ENCODE measurements at places on chromosomes 12 and 14. TPM values are rescaled to one million over a fixed set of nuclear protein-coding genes. Genes with fewer than 3 reads are reported as not detected.

GRCh38 chr12:11877869-11878780 is 192.6 kb upstream of the BCL2L14 start:
- DNase-seq, result peak; percentile 51

DNA sequence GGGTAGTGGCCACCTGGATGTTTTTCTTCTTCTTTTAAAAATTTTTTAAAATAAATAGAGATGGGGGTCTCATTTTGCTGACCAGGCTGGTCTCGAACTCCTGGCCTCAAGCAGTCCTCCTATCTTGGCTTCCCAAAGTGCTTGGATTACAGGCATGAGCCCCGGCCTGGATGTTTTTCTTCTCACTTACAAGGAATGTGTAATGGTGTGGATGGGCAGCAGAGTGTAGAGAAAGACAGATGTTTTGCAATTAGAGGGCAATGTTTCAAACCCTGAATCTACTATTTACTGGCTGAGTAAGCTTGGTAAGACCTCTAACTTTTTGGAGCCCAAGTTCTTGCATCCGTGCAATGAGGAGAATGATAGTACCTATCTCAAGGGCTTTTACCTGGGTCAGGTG is 48.1 kb downstream of the ADCK1 start:
- DNase-seq, result no peak

DNA sequence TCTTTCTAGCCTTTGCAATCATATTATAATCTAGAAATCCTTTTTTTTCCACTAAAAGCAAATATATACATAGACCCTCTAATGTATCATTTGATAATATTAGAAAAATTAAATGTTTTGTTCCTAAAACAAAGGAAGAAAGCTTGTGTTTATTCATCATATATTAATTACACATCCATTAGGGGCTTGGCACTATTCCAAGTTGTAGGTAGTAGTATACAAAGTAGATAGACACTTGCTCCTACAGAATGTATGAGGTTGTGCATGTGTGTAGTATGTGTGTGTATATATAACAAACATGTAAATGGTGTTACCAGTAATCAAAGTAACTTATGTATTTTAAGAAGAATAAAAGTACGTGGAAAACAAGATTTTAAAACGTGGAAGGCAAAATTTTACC is 15.0 kb upstream of the KCNMB4 start:
- DNase-seq, result no peak

GRCh38 chr14:94884616-94885230 is 114.8 kb upstream of the GSC start:
- no peak for DNase-seq

GRCh38 chr12:53325511-53326061 is 4.2 kb upstream of the AAAS start:
- DNase-seq, result peak; percentile 49

DNA sequence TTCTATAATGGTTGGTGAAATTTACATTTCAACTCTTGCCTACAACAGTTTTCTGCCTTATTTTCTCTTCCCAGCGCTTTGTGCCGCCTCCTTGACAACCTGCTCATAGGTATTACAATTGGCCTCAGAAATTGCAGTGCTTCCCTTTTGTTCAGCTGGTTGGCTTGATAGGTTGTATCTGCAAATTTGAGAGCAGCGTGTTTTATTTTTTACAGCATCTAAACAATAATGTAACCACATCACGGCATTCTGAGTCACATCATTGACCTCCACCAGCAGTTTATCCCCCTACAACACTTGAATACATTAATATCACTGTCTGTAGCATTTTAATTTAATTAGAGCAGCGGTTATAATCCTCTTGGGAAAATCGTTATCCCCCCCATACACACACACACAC is 99.4 kb downstream of the ETV6 start:
- DNase-seq, result no peak

- no peak for DNase-seq
These were observed 55.4 kb upstream of the DDX11 start for GRCh38 chr12:31018106-31018789.

DNA sequence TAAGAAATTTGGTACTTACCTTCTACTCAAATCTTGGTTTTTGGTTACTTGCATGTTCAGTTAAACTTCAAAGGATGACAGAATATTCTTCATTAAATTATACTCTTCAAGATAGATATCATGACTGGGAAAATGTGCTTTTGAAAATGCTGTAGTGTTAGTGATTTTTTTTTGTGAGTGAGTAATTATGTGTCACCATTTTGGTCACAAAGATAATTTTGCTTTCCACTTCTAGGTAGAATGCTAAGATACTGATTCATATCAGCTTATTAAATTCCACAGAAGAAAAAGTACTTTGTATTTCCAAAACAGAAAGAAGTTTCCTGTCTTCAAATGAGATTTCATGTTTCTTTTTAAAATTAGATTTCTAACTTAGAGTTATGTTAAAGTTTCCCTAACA is 61.2 kb downstream of the ATXN7L3B start:
- no peak for DNase-seq

- peak; percentile 7 for DNase-seq
These were observed 677 bp downstream of the C12orf75 start for GRCh38 chr12:105330931-105331804.

DNA sequence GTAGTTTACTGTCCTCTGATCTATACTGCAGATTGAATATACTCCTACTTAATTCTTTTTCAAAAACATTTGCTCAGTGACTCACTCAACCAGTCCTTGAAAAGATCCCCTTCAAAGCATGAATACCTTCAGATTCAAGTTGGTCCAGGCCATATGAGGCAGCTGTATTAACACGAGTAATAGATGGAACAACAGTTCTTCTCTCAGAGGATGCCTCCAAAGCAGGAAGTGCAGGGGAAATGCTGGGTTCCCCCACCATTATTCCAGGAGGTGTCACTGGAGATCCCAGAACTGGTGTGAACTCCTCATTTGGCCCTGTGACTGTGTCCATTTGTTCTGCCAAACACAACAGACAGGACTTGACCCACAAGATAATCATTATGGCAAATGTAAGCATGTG is 20.6 kb downstream of the ARMH4 start:
- peak; percentile 23 for DNase-seq

GRCh38 chr14:90785876-90786450 is 30.3 kb downstream of the TTC7B start:
- no peak for DNase-seq

DNA sequence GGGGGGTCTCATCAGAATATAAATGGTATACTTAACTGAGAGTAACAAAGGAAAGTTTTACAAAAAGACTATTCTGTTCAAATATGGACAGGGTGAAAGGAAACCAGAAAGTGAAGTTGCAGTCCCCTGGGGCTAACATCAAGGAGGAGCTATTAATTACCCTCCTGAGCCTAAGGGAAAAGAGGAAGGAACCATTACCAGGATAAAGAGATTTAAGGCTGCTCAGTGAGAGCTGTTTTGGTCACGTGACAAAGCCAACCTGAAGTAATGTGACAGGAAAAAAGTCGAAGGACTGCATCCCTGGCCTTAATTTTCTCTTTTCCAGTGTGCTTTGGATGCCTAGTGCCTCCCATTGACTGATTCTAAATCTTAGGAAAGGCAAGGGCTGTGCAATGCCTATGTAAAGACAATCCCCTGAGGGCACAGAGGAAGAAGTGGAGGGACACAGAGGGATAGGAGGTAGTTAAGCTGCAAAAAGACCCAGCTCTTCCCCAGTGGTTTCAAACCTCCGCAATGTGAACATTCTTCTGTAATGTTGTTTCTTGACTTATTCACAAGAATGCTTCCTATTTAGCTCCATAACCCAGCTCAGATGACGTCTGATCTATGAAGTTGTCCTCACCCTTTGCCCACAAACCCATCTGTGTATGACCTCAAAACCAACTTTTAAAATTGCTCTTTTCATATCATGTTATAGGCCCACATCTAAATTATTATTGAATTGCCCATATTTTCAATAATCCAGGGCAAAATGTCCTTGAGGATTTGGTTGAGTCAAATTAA is 187.7 kb upstream of the DCN start:
- DNase-seq, result no peak

DNA sequence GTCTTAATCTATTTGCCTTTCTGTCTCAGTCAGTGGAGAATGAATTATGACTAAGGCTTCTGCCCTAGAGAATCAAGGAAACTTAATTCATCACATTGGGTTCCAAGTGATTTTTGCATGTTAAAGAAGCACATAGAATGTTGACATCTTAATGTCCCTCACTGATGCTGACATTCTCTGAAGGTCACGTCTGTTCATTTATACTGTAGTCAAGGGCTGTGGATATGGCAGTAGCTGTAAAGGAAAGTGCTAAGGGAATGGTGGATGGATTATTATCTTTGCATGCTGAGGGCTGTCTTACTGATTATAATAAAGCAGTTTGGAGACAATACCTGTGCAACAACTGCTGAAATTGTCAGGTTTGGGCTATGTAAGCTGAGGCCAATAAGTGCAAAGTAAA is 161.2 kb downstream of the PLCZ1 start:
- no peak for DNase-seq

DNA sequence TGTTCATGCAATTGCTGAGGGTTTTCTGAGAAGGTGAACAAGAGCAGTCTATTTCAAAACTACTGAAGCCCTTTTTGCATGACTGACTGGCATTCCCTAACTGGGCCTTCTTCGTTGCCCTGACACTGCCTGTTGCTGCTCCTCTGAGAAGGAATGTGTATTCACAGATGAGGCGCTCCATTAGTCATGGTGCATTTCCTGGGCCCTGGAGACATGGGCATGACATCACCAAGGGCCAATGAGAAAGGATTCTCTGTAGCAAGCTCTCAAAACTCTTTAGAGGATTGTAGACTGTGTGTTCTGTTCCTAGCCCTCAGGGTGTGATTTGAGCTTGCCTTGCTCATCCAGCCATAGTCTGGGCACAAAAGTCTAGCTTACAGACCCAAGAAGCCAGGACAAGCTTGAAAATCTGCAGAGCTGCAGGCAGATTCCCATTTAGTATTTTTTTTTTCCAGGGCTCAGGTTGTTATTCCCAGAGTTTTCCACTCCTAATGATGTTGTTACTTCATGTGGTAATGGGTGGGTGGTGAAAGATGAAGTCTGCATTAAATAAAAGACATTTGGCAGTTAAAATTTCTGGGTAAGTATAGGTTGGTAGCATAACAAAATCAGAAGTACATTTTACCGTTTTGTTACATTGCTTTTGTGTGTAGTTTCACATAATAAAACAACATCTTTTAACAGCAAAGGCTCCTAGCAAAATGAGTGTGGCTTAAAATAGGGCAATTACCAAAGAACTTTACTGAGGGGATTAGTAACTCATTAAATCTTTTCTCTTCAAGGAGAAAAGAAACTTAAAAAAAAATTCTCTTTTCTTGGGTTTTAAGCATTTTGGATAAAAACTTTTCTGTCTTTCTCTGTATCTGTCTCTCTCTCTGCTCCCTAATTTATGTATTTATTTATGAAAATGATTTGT is 318.4 kb downstream of the RAD51B start:
- DNase-seq, result no peak

- DNase-seq, result no peak
These were observed 47.0 kb downstream of the TTC8 start for GRCh38 chr14:88871429-88871828.

GRCh38 chr14:54685286-54685845 is 118.4 kb downstream of the SAMD4A start:
- DNase-seq, result no peak

DNA sequence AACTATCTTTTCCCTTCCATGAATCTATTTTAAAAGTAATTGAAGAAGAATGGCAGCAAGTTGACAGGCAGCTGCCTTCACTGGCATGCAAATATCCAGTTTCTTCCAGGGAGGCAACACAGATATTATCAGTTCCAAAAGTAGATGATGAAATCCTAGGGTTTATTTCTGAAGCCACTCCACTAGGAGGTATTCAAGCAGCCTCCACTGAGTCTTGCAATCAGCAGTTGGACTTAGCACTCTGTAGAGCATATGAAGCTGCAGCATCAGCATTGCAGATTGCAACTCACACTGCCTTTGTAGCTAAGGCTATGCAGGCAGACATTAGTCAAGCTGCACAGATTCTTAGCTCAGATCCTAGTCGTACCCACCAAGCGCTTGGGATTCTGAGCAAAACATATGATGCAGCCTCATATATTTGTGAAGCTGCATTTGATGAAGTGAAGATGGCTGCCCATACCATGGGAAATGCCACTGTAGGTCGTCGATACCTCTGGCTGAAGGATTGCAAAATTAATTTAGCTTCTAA is 18.4 kb downstream of the TMPO start:
- DNase-seq, result no peak

DNA sequence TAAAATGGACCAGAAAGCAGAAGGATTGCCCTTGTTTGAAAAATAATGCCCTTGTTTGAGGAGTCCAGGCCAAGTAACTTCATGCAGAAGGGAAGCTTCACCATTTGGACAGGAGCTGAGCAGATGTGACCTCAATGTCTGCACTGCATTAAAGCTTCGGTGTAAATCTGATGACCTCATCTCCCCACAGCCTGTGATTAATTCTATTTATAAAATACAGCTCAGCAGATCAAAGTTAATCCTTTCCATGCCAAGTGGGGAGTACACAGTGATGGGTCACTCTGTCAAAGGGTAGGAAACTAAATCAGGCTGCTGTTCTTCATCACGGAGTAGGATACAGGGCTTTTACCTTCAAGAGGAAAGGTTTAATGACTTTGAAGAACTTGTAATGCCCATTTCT is 533.7 kb downstream of the RPS29 start:
- DNase-seq, result no peak

DNA sequence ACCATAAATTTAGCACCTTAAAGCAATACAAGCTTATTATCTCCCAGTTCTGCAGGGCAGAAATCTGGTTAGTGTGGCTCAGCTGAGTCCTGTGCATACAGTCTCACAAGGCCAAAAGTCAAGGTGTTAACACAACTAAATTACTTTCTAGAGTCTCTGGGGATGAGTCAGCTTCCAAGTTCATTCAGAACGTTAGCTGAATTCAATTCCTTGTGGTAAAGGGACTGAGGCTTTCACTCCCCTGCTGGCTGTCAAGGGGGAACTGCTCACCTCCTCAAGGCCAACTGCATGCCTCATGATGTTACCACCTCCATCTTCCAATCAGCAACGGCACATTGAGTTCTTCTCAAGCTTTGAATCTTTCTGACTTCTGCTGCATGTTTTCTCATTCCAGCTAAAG is 27.6 kb downstream of the EML5 start:
- DNase-seq, result no peak

- DNase-seq, result peak; percentile 89
These were observed 71.8 kb downstream of the NINJ2 start for GRCh38 chr12:591167-592023.

- no peak for DNase-seq
These were observed at the start of gene KRT7 for GRCh38 chr12:52232674-52233461. TSS of gene KRT7 (plus strand) at chr12:52233243. CDS start at chr12:52233297, 54 bp downstream.

GRCh38 chr14:102116361-102117180 is 23.1 kb upstream of the WDR20 start:
- DNase-seq, result no peak

GRCh38 chr12:40921563-40922163 is 229.4 kb downstream of the CNTN1 start:
- no peak for DNase-seq

The BCL2L14 gene
- not detected for total RNA-seq

The GPR135 gene
- 2.1 TPM for total RNA-seq

The KLHL33 gene
- total RNA-seq, result 0.42 TPM

The KLRD1 gene
- 1.1 TPM for total RNA-seq

The ADAM20 gene
- total RNA-seq, result 0.48 TPM

The CNOT2 gene
- total RNA-seq, result 37.7 TPM

The PPP2R3C gene
- total RNA-seq, result 33.9 TPM

The IFI27 gene
- total RNA-seq, result 125 TPM

The GLIPR1L1 gene
- total RNA-seq, result not detected

The RNASE2 gene
- not detected for total RNA-seq

The IAPP gene
- total RNA-seq, result not detected

The TMEM132D gene
- not detected for total RNA-seq

The MFAP5 gene
- total RNA-seq, result 28.5 TPM

All from heart right ventricle (tissue), 16 donors.